ENCODE measurements at places on chromosomes 12 and 14. TPM values are rescaled to one million over a fixed set of nuclear protein-coding genes. Genes with fewer than 3 reads are reported as not detected.

The LRRC10 gene
- not detected for total RNA-seq

- DNase-seq = no peak
Observed at GRCh38 chr12:121288986-121289385, 7.5 kb downstream of the CAMKK2 start.

The NKX2-1 gene
- total RNA-seq = not detected

The CFAP73 gene
- not detected for total RNA-seq

The SIX4 gene
- total RNA-seq = 20.5 TPM

Measured in G401 (cell line).